Epithelial cell of alveolus of lung (primary cell): ENCODE measurements at places on chromosomes 13 and 19. TPM values are rescaled to one million over a fixed set of nuclear protein-coding genes. Genes with fewer than 3 reads are reported as not detected.

The CABP5 gene
- total RNA-seq = not detected in 2 replicates

The CTXN1 gene
- 4.3 and 7.1 TPM in 2 replicates for total RNA-seq

The ZNF442 gene
- 0.26 and 1.4 TPM in 2 replicates for total RNA-seq

The NR1H2 gene
- 61.9 and 74.3 TPM in 2 replicates for total RNA-seq

The TNNI3 gene
- total RNA-seq = not detected in 2 replicates

The RXFP2 gene
- not detected in 2 replicates for total RNA-seq

The KCNN4 gene
- 5.4 TPM in 1 of 2 replicates, not detected in the other for total RNA-seq

The F10 gene
- total RNA-seq = 12.8 and 29.5 TPM in 2 replicates

The SLC10A2 gene
- total RNA-seq = not detected in 2 replicates

The ZNF417 gene
- 7.1 and 13.5 TPM in 2 replicates for total RNA-seq

The NKG7 gene
- total RNA-seq = not detected in 2 replicates

The FOSB gene
- 7.4 and 16.4 TPM in 2 replicates for total RNA-seq

The PRODH2 gene
- not detected in 2 replicates for total RNA-seq

The DIAPH3 gene
- total RNA-seq = 16.0 and 18.1 TPM in 2 replicates

The ZIM2 gene
- total RNA-seq = 0.08 TPM in 1 of 2 replicates, not detected in the other

The KLK2 gene
- not detected in 2 replicates for total RNA-seq

The SULT2A1 gene
- not detected in 2 replicates for total RNA-seq

The GPR12 gene
- not detected in 2 replicates for total RNA-seq

The ZNF841 gene
- 4.9 and 9.1 TPM in 2 replicates for total RNA-seq

The PNMA8B gene
- 0.78 and 5.6 TPM in 2 replicates for total RNA-seq

The CA11 gene
- total RNA-seq = 1.3 and 4.6 TPM in 2 replicates
